ENCODE measurements at places on chromosomes 2 and 18.

- DNase-seq = no peak
Measured at GRCh38 chr2:42407476-42407875, 46.5 kb upstream of the COX7A2L start.

- peak; percentile 66 for DNase-seq
Measured at GRCh38 chr2:222842491-222843174, 18.2 kb upstream of the ACSL3 start.

DNA sequence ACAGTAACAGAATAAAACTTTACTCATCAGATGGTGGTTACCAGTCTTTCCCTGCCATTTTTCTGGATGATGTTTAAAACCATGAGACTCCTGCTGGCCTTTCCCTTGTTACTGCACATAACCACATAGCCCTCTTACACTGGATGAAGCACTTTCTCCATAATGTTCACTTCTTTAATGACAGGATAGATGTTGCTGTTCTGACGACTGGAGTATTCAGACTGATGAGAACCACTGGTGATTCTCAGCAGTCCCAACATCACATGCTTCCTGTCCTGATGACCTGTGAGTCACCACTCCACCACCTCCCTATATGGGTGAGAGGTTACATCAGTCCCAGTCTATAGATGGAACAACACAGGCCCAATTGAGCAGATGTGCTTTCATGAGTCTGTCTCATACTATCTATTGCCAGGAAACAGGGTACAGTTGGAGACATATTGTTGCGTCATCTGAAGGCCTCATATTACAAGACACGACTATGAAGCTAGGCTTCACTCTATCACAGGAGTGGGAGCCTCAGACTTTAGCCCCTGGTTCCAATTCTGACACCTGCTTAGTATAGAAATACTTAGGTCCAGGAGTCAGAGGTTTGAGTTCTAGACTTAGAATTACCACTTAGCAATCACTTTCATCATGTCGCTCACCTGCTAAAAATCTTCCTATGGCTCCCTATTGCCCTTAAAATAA is 145.7 kb upstream of the KLF7 start:
- DNase-seq = peak; percentile 97

DNA sequence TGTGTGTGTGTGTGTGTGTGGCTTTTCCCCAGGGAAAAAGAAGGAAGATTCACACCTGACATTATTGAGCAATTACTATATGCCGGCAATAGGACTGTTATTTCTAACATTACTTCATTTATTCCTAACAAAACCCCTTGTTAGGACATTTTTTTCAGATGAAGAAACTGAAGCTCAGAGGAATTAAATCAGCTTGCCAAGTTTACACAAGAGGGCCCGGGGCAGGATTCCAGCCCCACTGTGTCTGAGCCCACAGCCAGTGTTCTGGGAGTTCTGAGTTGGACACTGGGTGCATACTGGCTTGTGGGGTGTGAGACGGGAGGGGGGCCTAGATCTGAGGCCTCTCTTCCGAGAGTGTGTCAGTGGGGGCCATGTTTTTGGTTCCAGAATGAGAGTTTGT is 9.9 kb downstream of the TOGARAM2 start:
- peak; percentile 73 for DNase-seq

DNA sequence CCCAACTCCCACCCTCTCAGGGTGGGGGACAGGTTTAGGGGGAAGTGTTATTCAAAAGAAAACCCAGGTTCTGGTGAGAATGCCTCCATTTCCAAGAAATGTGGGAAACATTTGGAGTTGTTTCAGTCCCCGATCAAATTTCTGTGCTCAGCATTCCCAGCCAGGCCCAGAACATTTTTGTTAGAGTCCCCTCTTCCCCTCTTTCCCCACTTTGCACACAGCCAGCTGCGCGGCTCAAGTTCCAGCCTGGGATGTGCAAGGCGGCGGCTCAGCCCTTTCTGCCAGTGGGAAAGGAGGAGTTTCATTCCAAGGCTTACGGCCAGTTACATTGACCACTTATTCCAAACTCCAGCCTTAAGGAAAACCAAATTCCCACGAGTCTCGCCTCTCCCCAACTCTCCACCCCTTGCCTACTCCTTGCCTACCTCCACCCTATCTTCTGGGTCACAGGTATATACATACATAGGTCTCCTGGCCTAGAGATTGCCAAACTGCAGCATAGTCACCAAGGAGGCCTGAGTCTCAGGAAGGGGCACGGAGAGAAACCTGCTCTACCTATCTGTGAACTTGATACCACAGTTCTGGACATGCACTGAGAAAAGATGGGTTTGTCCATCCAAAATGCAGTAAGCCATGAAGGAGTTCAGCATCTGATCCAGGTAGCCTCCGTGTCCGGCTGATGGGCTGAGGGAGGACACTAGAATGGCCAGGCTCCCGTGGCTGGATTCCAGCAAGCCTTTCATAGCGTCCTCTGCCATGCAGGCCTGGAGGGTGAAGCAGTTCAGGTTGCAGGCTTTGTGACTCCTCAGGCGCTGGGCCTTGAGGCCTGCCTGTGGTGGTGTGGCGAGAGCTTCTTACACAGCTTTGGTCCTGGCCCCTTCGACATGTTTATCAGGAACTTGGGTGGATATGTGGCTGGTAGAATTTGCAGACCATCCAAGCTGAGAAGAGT is 154.5 kb downstream of the ZFP36L2 start:
- DNase-seq = no peak

DNA sequence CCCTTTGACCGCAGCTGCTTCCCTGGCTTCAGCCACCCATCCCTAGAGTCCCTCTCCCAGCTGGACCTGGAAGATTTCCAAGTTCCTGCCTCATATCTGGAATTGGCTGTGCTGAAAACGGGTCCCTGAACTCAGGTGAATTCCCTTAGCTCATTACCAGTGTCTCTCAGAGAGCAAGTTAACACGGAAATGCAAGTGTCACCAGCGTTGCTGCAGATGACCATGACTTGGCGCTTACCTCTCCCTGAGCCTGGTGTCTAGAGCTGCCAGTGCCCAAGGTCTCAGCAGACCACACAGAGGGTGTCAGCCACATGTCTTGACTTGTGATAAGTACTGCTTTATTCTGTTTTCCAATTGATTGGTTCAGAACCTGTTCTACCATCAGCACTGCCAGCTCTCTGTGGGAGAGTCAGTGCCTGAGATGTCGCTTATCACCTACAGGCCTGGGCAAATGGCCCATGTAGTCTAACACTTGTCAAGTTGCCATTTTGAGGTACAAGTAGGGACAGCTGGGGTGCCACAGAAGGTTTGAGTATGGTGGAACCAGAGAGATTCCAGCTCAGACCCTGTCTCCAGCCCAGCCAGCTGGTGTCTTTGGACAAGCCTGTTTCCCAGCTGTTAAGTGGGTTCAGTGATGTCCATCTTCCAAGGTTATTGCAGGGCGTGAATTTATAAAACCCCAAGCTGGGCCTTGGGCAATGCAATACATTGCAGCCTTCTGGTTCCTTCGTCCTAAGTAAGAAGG is 48.7 kb downstream of the LYPD1 start:
- no peak for DNase-seq

DNA sequence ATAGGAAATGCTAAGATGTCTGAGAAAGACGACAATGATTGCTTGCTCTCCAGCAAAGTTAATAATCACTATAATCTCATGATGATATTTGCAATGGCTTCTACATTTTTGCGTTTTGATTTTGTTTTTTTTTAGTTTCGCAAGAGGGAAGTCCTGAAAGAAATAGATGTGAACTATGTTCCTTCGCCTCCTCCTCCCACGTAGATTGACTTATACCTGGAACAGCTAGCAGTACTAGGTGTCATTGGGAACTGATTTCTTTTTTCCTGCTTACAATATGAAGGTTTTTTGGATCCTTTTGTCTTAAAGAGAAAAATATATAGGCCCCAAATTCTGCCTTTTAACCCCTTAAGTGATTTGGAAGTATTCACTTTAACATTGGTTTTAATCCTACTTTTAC is 26.7 kb downstream of the ITPRID2 start:
- DNase-seq = no peak

- peak; percentile 29 for DNase-seq
Measured at GRCh38 chr2:204628926-204629712, 83.8 kb downstream of the PARD3B start.

DNA sequence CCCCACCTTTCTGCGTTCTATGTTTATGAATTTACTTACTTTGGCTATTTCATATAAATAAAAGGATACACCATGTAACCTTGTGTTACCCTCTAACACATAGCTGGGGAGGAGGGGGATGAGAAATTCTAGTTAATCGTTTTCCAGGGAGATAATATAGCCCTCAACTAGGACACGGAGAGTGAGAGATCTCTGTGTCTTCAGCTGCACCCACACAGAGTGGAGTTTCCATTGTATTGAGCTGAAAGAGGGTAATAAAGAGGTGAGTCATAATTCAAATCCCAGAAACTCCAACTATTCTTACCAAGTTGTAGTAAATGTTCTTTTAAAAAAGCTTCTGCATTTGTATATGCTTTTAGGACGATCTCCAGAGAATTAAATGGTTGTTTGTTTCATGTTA is 110.1 kb upstream of the SULT1C3 start:
- DNase-seq = no peak

DNA sequence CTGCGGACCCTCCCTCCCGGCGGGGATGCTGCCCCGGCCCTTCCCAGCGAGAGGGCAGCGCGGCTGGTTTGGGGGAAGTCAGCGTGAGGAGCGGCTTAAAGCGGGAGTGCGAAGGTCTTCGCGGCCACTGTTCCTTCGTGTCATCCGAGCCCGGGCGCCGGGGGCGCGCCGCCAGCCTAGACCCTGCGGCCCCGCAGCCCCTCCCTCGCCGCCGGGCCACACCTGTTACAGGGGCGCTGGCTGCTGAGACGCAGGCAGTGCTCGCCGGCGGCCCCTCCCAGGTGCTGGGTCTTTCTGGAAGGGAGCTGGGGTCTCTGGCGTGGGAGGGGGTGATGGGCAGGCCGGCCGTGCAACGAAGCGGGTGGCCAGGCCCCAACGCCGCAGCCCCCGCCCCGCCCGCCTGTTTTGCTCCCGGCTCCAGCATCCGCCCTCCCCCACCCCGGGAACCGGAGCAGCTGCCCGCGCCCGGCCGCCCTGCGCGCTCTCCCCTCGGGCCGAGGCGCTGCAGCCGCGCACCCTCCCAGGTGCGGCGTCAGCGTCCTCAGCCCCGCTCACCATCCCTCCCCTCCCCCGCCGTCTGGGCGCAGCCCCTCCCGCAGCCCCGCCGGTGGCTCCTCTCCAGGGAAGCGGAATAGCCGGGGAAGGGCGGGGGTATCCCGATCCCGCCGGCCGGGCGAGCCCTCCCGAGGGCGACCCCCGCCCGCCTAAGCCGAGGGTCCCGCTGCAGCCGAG is 727 bp downstream of the KIF1A start:
- DNase-seq = no peak
